ENCODE measurements at places on chromosomes 5 and 9. TPM values are rescaled to one million over a fixed set of nuclear protein-coding genes. Genes with fewer than 3 reads are reported as not detected.

DNA sequence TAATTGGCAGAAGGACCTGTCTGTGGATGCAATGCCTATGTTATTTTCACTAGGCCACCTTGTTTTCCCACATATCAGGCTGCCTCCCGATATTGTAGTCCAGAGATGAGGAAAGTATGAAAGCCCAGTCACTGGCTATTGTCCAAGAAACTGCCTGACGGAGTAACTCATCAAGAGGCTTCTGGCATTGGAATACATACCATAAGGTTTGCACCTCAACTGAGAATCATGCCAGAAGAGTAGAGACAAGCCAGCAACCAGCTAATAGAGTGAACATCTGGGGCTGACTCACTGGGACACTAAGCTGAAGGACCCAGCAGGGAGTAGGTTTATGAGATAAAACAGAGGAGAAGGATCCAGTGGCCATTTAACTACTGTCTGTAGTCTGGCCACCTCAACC, 137.2 kb upstream of the FST start:
- no peaks in the 10 kb centered on the region for H3K4me1 ChIP-seq
- H3K27me3 ChIP-seq, result no peaks in the 10 kb centered on the region
- peak; percentile 25 for DNase-seq
- no peak overlapping the region for H3K4me3 ChIP-seq

DNA sequence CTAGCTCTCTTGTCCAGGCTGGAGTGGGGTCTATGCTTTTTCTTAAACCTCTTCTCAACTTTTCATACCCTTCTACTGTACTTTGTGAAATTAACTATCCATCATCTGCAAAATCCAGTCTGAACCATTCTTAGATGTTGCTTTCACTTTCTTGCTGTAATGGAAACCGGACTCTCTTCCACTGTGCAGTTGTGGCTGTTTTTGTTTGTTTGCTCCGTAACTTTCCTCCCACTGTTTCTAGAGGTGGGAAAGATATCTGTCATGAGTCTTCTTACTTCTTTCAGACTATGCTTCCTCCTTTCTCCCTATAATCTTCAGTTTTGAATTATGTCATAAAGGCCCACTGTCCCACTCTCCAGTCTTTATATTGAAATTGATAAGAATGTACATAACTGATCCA, 6.5 kb downstream of the TNPO1 start:
- H3K4me3 ChIP-seq, result no peak overlapping the region
- DNase-seq, result no peak
- no peak overlapping the region for H3K27ac ChIP-seq
- peaks cover 7% of the 10 kb centered on the region for H3K4me1 ChIP-seq

DNA sequence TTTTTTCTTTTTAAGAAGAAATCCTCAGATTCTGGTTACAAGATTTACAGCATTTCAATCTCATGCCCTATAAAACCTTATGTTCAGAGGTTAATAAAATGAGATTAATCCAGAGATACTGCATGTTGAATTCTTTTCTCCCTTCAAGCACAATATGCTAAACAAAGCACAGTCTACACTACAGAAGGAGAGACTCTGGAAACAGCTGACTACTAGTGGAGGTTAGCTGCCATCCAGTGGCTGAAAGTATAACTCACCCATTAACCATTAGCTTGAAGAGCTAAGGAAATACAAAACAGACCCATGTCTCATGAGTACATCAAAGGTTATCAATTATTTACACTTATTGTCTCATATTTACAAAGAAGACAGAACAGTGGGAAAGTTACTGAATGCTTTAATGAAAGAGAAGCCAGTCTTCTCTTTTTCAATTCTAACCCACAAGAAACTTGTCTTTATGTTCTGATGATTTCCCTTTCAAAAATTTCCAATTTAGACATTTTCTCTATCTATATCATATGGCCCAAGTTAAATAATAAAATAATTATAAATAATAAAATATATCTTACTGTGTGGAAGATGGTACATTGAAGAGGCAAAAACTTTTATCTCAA, 12.7 kb upstream of the DNAH5 start:
- peak; percentile 69 for DNase-seq
- H3K4me3 ChIP-seq, result no peak overlapping the region
- no peaks in the 10 kb centered on the region for H3K4me1 ChIP-seq
- H3K36me3 ChIP-seq, result no peaks in the 10 kb centered on the region
- H3K27me3 ChIP-seq, result no peaks in the 10 kb centered on the region

- no peaks in the 10 kb centered on the region for H3K36me3 ChIP-seq
- peaks cover 6% of the 10 kb centered on the region for H3K4me1 ChIP-seq
- peak; percentile 71 for DNase-seq
- H3K27ac ChIP-seq, result peak overlapping the region; percentile 66
- H3K4me3 ChIP-seq, result peak overlapping the region; percentile 24
These were observed 1.1 kb upstream of the TLE4 start for GRCh38 chr9:79570448-79571308.

- H3K4me1 ChIP-seq, result no peaks in the 10 kb centered on the region
- H3K27ac ChIP-seq, result no peak overlapping the region
- no peak for DNase-seq
- H3K4me3 ChIP-seq, result no peak overlapping the region
- no peaks in the 10 kb centered on the region for H3K36me3 ChIP-seq
- H3K27me3 ChIP-seq, result no peaks in the 10 kb centered on the region
These were observed 18.3 kb upstream of the ARL14EPL start for GRCh38 chr5:116013936-116014335.

The TMEM171 gene
- 1.3 TPM for total RNA-seq

The SPATA31A3 gene
- total RNA-seq, result not detected

Data from hepatocyte (in vitro differentiated cells).